Glutamatergic neuron (in vitro differentiated cells): ENCODE measurements at places on chromosomes 1 and 21.

DNA sequence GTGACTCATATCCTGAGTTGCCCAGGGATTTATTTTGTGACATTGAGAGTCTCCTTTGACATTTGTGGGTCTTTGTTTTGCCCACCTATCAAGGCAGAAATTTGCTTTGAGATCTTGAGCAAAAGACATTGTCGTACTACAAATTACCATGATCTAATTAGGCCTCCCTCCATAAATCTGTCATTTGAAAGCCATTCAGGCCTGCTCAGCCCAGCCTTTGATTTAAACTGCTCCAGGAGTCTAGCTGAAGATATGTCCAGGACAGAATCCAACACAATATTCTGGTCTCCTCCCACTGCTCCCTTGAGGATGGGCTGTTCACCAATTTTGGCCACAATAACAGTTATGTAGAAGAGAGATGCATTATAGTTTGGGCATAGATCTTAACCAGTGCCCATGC lies 86.7 kb downstream of the PROX1 start:
- no peak for DNase-seq

GRCh38 chr1:26027716-26028489 lies 6.3 kb downstream of the EXTL1 start:
- DNase-seq, result no peak

- DNase-seq, result no peak
Measured at GRCh38 chr1:45216200-45216541, 9.8 kb upstream of the ZSWIM5 start.

GRCh38 chr1:236207121-236207520 lies 64.8 kb downstream of the GPR137B start:
- no peak for DNase-seq

DNA sequence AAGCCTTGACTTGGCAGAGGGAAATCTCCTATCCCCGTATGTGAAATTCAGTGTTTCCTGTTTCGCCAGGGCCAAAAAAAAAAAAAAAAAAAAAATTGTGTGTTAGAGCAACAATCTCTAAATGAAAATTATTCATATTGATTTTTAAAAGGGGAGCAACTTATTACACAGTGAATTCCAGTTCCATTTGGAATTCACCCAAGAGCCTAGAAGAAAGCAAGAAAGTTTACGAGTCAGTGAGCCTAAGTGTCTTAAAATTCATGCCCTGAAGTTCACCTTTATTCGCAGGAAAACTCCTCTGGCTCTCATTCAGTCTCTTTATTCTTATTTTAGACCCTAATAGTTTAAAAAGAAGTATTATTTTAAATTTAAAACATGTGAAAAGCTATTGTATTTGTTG lies 42.1 kb upstream of the HUNK start:
- no peak for DNase-seq

GRCh38 chr21:31553926-31554325 lies 105.6 kb upstream of the SOD1 start:
- DNase-seq, result no peak

DNA sequence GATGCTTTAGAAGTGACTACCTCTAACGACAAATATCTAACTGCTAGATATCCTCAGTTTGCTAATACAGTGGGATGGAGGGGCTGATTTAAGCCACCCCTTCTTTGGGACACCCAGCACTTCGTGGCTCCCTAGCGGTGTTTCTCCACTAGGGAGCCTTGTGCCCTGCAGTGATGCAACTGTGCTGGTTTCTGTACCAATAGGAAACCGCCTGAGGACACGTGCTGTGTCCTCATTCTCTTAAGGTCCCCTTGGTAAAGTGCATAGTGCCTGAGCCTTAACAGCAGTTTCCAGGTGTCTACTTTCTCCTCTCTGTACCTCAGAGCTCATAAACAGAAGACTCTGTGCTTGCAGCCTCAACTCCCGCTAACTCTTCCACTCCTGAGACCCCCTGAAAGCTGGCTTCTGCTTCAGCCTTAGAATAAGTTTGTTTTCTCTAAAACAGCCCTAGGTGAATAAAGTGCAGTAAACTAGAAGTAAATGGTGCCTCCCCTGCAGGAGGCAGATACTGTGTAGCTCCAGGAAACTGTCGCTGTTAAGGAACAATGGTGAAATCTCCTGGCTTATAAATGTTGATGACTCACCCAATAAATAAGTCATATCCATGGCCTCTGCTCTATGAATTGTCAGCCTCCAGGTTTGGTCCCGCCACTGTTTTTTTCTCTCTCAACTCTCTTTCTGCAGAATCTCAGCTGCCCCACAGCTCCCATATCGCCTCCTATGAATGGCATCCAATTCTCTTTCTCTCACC lies 130.4 kb downstream of the AK5 start:
- no peak for DNase-seq

- no peak for DNase-seq
Measured at GRCh38 chr1:218492874-218493273, 147.7 kb downstream of the TGFB2 start.

GRCh38 chr1:85278853-85279314 lies 2.5 kb upstream of the BCL10 start:
- DNase-seq, result no peak
